SW 1271 (cell line): ENCODE measurements at places on chromosomes 5 and 9.

- peak; percentile 99 for DNase-seq
Measured at GRCh38 chr5:142215915-142216681, 107.5 kb downstream of the NDFIP1 start.

GRCh38 chr5:111855356-111855755 is 98.4 kb upstream of the NREP start:
- DNase-seq, result no peak

DNA sequence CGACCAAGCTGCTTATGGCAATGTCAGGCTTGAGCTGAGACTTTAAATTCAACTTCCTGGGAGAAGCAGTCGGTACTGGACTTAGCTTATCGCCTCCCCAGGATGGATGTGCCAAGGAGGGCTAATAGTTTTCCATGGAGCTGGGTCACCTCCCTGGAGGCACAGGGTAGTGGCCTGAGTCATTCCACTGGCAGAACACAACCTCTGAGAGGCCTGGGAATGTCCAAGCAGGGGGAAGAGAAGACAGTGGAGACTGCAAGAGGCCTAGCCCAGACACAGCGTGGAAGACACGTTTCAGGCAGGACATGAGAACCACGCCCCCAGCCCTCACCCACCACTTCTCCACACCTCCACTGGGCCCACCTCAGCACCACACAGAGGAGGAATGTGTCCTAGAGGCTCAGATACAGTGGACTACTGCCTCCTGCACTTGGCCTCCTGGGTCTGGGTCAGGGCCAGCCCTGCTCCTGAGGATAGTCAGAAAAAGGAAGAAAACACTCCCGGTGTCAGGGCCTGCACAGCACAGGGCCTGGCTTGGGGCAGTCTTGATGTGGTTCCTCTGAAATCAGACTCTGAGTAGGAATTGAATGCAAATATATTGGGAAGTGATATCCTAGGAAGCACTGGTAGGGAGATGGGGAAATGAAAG is 171.8 kb downstream of the FSTL4 start:
- no peak for DNase-seq

GRCh38 chr5:127673117-127673800 is 24.4 kb downstream of the CTXN3 start:
- DNase-seq, result no peak

- DNase-seq, result no peak
Measured at GRCh38 chr9:1294641-1295258, 244.6 kb downstream of the DMRT2 start.

GRCh38 chr9:133506653-133507038 is 18.1 kb downstream of the MYMK start:
- no peak for DNase-seq

DNA sequence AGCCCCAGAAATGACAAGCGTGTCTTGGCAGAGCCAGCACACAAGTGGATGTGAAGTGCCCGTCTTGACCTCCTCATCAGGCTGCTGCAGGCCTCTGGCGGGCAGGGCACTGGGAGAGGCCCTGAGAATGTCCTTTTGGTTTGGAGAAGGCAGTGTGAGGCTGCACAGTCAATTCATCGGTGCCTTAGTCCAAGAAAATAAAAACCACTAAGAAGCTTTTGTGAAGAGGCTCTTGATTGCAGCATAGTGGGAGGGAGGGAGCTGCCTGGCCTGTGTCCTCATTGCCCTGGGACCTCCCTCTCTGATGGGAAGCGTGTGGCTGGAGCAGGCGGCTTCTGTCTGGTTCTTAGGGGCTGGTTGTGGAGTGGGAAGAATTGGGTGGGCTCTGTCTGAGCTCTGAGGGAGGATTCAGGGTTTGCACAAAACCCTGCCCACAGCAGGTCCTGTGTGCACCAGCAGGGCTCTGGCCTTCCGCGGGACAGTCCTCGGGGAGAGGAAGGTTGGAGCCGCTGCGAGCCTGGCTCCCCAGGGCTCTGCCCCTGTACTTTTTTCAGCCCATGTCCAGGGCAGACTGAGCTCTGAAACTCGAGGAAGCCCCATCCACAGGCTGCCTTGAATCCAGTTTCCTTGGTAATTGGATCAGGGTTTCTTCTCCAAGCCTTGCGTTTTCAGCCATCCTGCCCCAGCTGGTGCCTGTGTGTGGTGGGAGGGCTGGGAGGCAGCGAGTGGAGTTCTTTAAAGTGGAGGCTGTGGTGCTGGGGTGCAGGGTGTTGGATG is 1.1 kb downstream of the HRCT1 start:
- DNase-seq, result no peak

DNA sequence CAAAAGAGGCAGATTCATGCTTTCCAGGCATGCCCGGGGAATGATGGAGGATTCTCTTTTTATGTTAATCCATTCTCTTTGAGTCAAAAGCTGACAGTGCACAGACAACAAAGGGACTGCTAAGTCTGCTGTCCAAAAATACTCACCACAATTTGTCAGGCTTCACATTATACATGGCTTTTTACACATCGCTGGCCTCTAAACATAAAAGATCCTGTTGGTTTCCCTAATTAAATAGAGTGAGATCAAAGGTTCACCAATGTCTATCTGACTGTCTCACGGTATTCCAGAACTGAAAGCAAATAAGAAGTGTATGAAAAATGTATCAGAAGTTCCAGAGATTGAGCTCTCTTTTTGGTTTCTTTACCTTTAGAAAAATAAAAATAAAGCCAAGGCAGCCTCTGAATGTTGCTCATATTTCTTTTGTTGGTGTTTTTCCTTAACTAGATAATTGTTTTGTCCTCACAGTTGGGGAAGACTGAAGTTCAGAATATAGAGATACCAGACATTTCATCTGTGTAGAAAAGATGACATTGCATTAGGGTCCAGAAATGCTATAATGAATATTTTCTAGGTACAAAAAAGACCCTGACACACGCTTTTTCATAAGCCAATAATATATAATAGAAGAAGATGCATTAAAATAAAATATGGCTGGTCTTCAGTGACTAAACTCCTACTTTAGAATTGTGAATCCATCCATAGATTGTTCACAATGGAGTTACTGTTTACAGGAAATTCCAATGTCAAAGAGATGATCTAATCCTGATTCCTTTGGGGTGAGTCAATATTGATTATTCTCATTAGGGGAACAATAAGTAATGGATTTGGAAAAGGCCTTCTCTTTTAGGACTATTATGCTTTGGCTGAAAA is 688.2 kb upstream of the CDH6 start:
- DNase-seq, result no peak

DNA sequence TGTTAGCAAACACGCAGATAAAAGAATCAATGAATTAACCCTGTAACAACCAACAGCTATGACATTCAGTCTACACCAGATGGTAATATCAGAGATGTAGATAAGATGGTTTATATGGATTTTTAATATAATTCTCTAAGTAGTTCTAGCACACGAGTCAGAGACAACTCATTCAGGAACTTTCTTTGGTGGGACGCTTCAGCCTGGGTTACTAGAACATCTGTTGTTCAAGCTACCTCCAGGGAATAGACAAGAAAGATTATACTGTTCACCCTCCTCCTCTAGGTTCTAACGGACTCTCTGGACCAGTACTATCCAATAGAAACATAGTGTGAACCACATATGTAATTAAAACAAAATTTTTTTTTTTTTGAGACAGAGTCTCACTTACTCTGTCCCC is 73.8 kb downstream of the RAPGEF1 start:
- DNase-seq, result no peak

DNA sequence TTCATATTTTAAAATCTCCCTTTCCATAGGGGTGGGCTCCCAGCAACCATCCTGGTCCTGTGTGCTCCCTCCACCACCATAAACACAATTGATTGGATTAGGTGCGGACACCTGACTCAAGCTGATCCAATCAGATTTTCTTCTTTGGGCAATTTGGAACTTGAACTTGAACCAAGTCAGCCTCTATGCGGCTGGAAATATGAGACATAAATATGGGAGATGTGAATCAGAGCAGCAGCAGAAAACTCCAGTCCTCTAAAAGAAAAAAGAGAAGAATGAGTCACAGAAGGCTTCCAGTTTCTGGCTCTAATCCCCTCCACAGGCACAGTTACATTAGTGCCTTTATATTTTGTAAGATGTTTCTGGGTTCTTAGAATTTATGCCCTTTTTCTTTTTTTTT is 306.6 kb downstream of the MLLT3 start:
- no peak for DNase-seq

GRCh38 chr5:138463419-138464007 is 1.8 kb upstream of the EGR1 start:
- no peak for DNase-seq

DNA sequence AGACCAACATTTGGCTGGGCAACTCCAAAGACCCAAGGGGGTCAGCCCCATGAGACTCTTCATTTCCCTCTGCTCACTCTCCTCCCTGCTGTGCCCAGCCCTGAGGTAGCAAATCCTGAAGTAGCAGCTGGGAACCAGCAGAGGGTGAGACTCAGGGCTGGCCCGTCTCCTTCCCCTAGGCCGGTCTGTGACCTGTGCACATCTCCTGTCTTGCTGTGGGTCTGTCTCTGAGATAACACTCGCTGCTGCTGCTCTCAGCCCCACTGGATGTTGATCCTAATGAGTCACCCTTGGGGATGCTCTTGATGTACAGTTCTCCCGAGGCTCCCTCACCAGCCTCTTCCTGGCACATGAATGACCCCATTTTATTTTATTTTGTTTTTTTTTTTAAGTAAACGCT is 7.3 kb upstream of the OR2V1 start:
- DNase-seq, result no peak

DNA sequence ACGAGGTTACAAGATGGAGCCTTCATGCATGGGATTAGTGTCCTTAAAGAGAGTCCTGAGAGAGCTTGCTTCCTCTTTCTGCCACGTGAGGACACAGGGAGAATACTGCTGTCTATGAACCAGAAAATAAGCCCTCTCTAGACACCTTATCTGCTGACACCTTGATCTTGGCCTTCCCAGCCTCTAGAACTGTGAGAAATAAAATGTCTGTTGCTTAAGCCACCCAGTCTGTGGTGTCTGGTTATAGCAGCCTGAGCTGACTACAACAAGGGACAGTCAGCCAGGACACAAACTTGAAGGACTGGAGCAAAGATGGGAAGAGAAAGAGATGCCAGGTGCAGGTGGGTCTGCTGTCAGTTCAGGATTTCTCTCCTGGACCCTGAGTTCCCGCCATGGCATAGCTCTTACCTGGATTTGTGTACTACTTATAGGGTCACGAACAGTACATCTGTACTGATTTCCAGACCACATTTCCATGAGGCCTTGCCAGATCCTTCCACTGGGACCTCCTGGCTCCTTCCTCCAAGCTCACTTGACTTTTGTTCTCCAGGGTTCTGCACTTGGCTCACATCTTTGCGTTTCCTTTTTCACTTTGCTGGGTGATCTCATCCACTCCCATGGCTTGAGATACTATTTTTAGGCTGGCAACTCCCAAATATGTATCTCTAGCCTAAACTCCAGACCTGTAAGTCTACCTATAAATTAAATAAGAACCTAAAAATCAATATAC is 44.9 kb upstream of the LIFR start:
- DNase-seq, result no peak

DNA sequence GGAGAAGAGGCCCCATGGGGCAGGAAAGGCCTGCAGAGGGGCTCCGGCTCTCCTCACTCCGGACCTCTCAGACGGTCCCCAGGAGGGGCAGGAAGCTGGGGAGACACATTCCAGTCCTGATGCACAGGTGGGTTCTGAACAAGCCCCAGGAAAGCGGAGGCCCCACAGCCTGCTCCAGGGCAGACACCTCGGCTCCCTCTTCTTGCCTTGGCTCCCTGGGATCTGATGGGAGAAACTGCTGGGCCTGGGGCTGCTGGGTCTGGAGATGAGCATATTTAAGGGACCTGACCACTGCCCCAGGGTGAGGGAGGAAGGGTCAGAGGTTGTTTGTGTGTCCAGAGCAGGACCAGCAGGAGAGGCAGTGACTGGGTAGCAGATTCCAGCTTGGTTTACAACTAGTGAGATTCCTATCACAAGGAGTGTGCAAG is 1.2 kb downstream of the CORO2A start:
- DNase-seq, result no peak

- no peak for DNase-seq
Measured at GRCh38 chr5:33321026-33321425, 119.7 kb upstream of the TARS1 start.

DNA sequence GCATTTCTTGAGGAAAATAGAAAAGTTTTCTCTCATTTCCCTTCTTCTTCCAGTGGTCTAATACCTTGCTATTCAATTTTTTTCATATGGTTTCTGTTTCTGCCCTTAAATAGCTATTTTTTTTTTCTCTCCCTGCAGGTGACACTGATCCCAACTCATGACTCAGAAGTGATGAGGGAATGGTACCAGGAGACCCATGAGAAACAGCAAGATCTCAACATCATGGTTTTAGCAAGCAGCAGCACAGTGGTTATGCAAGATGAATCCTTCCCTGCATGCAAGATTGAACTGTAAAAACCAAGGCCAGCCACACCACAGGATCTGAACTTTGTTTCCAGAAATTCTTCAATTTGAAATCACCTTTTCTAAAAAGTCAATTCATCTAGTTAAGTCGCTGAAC is 97.7 kb downstream of the MAP1B start:
- no peak for DNase-seq

DNA sequence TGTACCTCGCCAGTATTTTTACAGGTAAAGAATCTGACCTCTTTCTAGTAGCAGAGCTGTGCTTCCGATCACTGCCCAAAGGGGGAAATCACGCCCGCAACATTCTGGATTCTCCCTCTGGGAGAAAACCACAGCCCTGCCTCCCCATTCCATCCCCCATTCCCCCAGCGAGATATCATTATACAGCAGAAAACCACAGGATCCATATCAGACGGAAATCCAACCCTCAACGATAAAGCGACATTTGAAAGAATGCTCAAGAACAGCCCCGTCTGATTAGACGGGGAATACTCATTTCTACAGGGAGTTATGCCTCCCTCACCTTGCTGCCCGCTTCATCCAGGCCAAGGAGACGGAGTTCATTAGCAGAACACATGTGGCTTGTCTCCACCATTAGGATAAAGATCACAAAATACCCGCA is 172.8 kb downstream of the COL23A1 start:
- DNase-seq, result no peak

GRCh38 chr5:124843596-124843899 is 97.1 kb upstream of the ZNF608 start:
- no peak for DNase-seq

- DNase-seq, result no peak
Measured at GRCh38 chr5:135631391-135631790, 52.6 kb upstream of the CXCL14 start.

GRCh38 chr9:136501686-136502085 is 18.8 kb upstream of the SEC16A start:
- no peak for DNase-seq

GRCh38 chr9:117415358-117415914 is 579 bp upstream of the ASTN2 start:
- no peak for DNase-seq

DNA sequence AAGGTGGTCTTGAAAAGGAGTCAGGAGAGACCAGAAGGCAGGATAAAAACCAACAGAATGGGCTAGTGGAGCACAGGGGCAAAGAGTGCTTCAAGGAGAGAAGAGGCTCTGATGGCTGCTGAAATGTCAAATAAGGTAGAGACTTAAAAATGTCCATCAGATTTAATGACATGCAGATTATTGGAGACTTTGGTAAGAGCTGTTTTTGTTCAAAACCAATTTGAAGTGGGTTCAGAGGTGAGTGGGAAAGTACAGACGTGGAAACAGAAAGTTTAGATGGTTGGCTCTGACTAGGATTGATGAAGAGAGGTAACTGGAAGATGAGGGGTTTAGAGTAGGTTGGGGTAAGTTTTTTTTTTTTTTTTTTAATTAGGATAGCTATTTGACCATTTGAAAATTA is 14.1 kb downstream of the SLC25A46 start:
- DNase-seq, result no peak
